ENCODE measurements at places on chromosomes 1 and 21.

DNA sequence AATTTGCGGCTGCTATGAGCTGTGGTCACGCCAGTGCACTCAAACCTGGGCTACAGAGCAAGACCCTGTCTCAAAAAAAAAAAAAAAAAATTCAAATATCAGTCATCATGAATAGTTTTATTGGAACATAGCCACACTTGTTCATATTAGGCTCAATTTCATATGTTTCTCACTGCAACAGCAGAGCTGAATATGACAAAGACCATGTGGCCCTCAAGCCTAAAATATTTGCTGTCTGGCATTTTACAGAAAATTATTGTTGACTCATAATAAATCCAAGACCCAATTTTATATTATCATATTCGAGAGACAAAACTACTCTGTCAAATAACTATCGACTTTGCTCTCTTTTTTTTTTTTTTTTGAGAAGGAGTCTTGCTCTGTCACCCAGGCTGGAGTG lies 11.0 kb downstream of the BECN2 start:
- no peak for DNase-seq

GRCh38 chr1:85681087-85681486 lies 27.1 kb downstream of the ZNHIT6 start:
- DNase-seq, result no peak

DNA sequence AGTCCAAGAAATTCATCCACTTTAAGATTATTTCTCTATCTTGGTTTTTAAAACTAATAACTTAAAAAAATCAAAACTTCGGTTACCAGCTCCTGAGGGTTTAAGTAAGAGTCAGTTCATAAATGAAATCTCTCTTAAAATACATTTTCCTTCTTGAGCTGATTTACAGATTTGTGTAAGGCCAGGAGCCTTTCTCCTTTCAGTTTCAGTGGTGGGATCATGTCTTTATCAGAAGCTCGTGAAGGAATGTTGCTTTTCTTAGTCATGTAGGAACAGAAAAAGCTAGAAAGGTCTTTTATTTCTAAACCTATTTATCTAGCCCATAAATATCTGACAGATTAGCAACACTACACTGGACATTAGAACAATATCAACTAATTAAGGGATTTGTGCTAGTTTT lies 390.2 kb downstream of the GPATCH2 start:
- no peak for DNase-seq

GRCh38 chr1:198258491-198258890 lies 101.7 kb downstream of the NEK7 start:
- no peak for DNase-seq

DNA sequence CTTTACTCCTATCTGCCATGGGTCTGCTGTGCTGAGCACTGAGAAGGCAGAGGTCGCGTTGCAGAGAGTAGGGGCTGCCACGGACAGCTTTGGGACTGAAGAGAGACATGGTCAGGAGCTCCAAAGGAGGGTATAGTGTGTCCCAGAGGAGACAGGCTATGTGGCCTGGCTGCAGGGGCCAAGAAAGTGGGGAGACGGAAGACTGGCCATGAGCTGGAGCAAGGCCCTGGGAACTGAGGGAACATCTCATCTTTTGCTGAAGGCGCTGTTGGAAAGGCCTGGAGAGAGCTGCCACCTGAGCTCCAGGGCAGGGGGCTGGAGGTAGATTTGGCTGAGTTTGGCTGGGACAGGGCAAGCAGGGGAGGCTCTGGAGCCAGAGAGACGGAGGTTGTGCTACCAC lies 55.8 kb upstream of the AJAP1 start:
- no peak for DNase-seq

GRCh38 chr1:201374364-201374763 lies 3.1 kb downstream of the TNNT2 start:
- no peak for DNase-seq

DNA sequence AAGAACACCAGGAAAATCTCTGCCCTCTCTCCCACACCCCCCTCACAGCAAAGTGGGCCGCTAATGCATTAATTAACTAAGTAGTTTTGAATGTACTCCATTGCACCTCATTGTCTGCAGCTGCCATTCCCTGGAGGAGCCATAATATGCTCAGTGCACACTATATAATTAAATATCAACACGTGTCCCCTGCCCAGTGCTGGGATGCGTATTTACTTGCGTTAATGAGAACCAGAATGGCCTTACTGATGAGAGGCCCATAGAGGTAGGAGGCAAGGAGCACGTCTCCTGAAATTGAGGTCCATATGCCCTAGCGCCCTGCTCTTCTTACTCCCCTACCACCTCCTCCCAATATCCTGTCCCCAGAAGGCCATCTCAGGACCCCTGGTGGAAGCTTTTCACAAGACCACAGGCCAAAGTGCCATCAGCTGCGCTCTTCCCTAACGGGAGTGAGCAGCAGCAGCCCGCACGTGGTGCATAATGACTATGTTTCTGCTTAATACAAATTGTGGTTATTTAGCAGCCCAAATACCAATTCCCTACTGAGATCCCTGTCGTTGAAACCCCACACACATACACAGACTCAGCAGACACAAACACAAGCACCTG lies 76.8 kb downstream of the PLXNA2 start:
- DNase-seq, result no peak

DNA sequence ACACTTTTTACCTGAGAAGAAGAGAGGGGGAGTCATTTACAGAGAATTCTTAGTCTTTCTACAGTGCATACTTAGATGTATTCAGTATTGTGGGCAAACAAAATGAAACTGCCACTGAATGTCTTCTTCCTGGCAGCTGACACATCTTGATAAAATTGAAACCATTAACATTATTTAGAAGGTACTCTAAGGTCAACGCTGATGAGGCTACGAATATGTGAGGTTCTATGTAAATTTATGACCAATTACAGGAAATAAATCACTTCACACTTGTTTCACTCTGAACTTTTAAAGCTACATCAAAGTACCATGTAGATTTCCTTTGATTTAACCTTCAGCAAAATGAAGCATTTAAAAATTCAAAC lies 51.3 kb upstream of the GFI1 start:
- peak; percentile 52 for DNase-seq

DNA sequence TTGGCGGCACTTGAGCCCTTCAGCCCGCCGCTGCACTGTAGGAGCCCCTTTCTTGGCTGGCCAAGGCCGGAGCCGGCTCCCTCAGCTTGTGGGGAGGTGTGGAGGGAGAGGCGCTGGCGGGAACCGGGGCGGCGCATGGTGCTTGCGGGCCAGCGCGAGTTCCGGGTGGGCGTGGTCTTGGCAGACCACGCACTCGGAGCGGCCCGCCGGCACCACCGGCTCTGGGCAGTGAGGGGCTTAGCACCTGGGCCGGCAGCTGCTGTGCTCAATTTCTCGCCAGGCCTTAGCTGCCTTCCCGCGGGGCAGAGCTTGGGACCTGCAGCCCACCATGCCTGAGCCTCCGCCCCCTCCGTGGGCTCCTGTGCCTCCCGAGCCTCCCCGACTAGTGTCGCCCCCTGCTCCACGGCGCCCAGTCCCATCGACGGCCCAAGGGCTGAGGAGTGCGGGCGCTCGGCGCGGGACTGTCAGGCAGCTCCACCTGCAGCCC lies 673.7 kb upstream of the BRINP3 start:
- DNase-seq, result no peak

DNA sequence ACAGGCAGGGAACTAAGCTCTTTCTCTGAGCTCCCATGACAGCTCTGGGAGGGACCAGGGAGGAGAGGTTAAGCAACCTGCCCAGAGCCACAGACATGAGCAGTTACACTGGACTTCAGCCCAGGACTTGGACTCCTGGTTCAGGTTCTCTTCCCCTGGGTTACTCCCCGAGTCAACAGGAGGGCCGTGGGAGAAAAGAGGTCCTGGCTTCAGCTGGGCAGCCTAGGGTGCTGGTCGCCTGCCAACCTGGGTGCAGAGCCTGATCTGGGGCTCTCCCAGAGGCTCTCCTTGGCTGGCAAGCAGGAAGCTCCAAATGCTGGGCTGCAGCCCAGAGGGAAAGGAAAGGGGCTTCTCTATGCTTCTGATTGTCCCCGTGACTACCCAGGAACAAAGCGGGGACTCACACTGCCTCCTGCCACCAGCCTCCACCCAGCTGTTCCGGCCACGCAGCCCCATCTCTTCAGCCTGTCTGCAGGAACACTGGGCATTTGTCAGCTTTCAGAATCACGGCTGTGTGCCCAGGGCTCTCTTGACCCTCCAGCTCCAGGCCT lies 141.8 kb downstream of the HIVEP3 start:
- DNase-seq, result no peak

DNA sequence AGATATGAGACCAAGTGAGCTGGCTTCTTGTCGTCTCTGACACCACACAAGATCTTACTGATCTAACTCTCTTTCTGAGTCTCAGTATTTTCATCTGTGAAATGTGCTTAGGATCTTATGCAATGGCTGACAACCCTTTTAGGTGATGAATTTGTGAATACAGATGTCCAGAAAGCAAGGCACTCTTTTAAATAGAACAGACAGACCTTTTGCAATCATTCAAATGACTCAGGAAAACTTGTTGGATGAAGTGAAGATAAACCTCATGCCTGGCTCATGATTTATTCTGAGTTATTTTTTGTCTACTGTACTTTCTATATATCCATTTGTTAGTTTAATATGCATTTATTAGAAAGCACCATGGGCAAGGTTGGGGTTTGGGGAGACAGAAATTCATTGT lies 411.3 kb downstream of the PTPRU start:
- DNase-seq, result no peak

Data from CD4-positive, alpha-beta T cell treated with Interleukin-1 beta for 1 hour (primary cell).